Activated CD4-positive, alpha-beta T cell treated with anti-CD3 and anti-CD28 coated beads, Interleukin-2, amount 50 U/mL, for 4 hours (primary cell): ENCODE measurements at places on chromosomes 3 and 15.
A peak's percentile ranks its signal among the peaks of the same experiment; 100 is the strongest.

GRCh38 chr15:48176112-48176511 is 2.0 kb downstream of the MYEF2 start:
- no peak for DNase-seq

- DNase-seq, result no peak
These were observed 449.0 kb upstream of the LMCD1 start for GRCh38 chr3:8052659-8053058.

DNA sequence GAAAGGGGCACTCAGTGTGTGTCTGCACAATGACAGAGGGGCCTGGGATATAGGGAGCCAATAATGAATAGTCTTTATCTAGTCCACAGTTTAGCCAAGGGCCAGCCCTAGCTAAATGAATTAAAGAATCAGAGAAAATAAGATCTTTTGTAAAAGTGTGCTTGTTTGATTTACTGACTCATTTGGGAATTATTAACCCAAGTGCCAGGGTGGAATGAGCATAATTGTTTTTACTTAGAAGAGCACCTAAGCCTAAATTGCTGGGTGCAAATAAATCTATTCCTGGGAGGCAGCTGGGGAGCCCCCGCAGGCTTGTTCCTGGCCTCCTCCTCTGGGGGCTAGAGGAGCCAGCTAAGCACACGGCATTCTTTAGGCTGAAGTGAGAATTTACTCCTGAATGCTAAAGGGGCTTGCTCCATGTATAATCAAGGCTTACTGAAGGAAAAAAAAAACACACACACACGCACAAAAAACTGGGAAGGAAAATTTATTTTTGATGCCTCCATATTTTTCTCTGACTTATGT is 405.3 kb upstream of the SUCLG2 start:
- no peak for DNase-seq

DNA sequence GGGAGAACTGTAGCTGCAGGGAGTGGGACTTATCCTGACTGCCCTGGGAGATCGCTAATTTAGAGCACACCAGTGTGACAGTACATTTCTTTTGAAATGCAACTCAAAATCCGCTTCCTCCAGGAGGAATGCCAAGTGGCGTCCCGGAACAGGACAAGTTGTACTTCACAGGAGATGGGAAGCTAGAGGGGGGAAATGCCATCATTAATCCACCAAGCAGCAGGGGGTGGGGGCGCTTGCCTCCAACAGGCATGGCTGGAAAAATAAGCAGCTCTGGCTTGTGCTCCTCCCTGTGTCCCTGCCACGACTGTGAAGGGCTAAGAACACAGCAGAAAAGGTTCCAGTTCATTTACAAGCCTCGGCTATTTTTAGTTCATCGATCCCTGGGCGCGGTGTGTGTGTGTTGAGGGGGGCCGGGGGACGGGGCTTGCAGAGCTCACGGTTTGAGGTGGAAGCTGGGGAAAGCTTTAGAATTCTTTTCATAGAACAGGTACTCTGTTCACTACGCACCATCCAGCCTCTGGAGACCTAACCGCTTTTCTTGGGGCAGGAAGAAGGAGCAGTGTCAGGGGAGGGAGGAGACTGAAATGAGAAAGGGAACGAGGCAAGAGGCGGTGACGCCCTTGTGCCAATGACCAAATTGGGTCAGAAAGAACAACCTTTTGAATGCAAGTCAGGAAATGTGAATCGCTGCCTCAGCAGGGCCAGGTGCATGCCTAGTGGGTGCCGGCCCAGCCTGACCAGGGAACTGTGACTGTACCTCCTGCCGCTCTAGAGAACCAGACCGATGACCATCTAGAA is 51.8 kb upstream of the DGKG start:
- no peak for DNase-seq

DNA sequence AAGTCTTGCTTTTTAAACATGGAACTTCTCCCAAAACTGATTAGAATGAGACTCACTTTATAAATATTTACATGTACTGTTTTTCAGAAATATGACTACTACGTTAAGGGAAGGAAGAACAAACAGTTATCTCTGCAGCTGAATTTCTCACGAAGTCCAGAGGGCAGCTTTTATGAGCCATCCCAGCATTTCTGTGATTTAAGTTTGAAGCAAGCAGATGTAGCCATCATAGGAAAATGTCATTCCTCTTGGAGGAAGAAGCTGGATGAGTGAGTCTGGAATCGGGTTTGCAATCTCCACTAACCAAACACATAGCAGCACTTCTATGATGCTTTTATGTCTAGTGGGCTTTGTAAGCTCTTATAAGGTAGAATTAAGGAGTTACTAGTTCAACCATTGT is 53.7 kb downstream of the SCN11A start:
- no peak for DNase-seq

GRCh38 chr15:70451821-70452653 is 311.3 kb downstream of the UACA start:
- DNase-seq, result peak; percentile 53

DNA sequence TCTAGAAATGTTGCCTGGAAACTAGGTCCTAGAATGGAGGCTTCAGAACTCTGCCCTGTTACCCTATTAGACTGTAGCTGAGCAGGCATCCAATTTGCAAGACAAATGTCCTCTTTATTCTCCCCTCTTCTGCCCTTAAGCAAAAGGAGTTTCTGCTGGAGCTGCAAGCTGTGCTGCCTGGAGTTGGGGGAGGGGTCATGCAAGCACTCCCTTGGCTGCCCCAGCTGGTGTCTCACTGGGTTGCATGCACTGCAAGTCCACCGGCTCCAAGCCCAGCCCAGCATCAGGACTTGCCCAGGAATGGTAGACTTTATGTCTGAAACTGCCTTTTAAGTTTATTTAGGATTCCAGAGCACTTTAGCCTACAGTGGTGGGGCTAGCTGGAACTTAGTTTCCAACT is 15.7 kb upstream of the RBP2 start:
- DNase-seq, result no peak

GRCh38 chr3:59981377-59981776 is 931.6 kb upstream of the CFAP20DC start:
- DNase-seq, result no peak

DNA sequence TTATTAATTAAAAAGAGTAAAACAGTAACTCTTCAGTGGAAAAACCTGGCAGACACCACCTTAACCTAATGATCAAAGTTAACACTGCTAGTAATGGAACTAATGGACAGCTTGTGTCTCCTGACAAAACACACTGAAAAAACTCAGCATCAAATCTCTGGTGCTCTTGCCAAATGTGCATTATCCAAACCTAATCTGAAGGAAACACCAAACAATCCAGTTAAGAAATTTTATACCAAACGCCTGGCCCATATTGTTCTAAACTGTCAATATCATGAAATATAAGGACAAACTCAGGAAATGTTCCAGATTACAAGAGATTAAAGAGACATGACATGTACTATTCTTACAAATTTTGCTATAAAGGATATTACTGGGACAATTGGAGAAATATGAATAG is 10.4 kb downstream of the RSL24D1 start:
- DNase-seq, result no peak

- DNase-seq, result no peak
These were observed 14.0 kb upstream of the ALAS1 start for GRCh38 chr3:52183786-52184445.

DNA sequence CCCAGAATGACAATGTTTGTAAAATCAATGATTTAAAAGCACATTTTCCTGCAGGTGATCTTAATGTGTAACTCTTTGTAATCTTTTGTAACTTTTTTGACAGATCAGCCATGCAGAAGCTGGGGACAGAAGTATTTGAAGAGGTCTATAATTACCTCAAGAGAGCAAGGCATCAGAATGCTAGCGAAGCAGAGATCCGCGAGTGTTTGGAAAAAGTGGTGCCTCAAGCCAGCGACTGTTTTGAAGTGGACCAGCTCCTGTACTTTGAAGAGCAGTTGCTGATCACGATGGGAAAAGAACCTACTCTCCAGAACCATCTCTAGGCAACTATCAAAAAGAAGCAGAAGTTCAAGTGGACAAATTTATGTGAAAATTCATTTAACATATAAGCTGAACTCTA is 32.1 kb upstream of the NUDT16 start:
- DNase-seq, result no peak

DNA sequence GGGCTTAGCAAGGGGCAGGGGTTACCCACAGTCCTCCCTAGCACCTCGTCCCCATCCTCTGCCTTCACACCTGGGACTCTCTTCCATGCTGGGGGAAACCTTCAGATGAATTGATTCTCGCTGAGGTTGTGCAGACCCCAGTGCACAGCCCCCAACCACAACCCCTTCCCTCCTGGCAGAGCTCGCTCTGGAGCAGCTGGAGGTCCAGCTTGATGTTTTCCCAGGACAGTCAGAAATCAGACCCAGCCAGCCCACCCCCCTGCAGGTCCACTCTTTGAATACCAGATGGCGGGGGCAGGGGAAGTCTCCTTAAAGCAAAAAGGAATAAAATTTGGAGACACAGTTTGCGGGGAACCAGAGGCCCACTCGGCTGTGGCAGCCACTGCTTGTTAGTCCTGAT is 234.4 kb downstream of the XXYLT1 start:
- DNase-seq, result no peak

DNA sequence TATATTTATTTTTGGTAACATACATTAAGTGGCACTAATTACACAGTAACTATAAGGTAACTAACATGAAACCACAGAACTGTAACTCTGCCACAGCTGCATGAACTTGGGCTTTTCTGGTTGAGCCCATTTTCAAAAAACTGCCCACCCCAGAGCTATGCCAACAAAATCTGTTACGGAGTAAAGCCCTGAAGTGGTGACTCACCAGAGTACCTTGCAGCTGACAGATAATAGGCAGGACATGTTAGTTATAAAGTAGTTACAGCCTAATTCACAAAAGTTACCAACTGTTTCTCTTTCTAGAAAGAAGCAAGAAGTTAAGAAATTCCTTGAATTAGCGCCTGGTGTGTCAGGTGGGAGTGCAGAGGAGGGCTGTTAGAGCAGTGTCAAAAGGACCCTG is 1.5 kb upstream of the GPX1 start:
- DNase-seq, result no peak

- DNase-seq, result no peak
These were observed 3.1 kb upstream of the CFAP20DC start for GRCh38 chr3:59052803-59053411.

- no peak for DNase-seq
These were observed 477.8 kb downstream of the RBMS3 start for GRCh38 chr3:29758434-29759322.

- DNase-seq, result no peak
These were observed 319.6 kb upstream of the IL12A start for GRCh38 chr3:159668990-159669476.

- DNase-seq, result no peak
These were observed 202.2 kb downstream of the TIGIT start for GRCh38 chr3:114496021-114496434.

DNA sequence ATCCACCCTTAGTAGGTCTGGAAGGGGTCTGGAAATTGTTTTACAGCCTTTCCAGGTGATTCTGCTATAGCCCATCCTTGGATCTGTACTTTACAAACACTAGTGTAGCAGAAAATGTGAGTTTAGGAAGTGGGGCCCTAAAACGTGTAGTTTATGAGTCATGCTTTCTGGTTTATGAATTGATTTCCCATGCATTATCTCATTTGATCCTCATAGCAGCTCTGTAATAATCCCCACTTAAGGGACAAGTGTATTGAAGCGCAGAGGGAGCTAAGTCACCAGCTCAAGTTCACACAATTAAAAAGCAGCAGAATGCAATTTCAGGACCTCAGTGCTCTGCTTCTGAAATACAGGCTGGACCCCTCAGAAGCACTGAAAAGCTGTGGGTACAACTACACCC is 22.7 kb upstream of the STARD5 start:
- no peak for DNase-seq

- DNase-seq, result no peak
These were observed 6.1 kb upstream of the THSD4 start for GRCh38 chr15:71109130-71109529.

- DNase-seq, result no peak
These were observed 117.9 kb upstream of the RGMA start for GRCh38 chr15:93206893-93207292.
